Glomerular endothelial cell (primary cell): ENCODE measurements at places on chromosomes 16 and 17. TPM values are rescaled to one million over a fixed set of nuclear protein-coding genes. Genes with fewer than 3 reads are reported as not detected.

DNA sequence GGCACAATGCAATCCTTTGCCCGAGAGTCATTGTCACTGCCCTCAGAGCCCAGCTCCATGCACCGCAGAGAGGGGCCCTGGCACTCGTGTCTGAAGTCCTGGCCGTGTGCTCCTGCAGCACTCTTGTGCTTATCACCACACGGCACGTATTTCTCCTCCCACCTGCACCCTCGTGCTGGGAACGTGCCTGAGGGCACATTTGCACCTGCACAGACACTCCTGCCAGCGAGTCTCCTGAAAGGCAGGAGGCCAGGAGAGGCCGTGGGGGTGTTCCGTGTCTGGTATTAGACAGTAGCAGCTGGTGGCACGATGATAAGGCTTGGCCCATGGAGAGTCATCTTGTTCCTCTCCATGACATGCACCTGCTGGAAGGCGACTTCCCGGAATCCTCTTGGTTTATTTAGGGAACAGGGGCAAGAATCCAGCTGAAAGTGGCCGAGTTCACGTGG is 3.4 kb upstream of the ACSF3 start:
- DNase-seq: no peak

DNA sequence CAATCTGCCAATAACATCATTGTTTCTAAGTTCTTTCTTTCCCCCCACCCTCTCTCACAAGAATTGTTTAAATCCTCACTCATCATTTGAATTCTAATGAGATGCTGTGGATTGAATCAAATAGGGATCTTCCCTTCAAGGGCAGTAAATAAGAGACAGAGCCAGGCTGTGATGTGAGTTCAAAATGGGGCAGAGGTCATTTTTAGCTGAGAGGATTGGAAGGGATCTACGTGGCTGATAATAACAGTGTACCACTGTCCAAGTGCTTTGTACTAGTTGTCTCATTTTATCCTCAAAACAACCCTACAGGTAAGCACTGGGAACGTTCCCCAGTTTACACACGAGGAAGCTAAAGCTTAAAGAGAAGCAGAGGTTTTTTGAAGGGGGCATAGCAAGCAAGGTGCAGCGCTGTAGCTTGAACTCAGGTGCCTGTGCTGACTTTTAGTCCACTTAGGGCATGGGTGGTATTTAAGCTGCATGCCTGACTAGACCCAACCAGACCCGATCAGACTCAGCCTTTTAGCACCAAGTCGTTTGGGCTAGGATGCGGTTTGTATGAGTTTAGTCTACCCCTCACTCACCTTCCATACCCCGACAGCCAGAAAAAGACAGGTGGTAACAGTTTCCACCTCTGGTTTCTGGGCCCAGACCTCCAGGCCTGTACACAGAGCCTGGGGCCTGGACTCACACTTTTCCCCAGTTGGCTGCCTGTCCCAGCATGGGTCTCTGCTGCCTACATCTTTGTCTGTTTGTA is 39.2 kb upstream of the CCR7 start:
- no peak for DNase-seq

DNA sequence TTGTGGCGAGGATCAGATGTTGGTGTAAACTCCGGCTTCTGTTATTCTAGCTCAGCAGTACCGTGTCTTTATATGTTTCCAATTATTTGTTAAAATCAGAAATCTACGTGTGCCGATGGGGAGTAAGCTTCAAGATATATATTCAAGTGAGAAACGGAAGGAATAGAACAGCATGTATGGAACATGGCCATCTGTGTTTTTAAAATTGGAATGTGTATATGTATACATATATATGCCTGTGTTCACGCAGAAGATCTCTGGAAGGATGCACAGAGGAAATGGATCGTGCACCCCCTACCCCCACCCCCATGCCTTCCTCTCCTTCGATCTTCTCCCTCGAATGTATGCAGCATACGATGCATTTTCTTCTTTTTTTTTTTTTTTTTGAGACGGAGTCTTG is 7.7 kb upstream of the SNN start:
- no peak for DNase-seq

DNA sequence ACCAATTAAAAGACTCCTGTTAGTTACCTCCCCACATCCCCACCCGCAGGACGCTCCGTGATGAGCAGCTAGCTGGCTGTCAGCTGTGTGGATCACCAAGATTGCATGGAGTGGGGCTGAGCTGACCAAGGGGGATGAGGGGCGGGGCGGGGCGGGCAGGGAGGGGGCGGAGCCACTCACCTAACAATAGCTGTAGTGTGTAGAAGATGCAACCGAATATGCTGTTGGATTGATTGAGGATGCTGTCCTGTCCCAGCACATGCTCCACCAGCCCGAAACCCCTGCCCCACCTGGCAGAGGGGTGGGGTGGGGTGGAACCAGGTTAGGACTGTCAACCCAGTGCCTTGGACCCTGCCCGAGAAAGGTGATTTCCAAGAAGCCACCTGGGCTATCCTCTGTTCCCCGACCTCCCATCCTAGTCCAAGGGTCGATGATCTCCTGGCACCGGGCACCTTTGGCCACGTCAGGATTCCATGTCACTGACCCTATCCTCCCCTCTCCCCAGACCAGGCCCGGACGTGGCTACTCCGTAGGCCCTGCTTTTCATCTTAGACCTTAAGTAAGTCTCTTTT is 1.4 kb downstream of the VKORC1 start:
- DNase-seq: no peak

- DNase-seq: no peak
Measured at GRCh38 chr17:43769426-43769825, 9.4 kb downstream of the DUSP3 start.

- DNase-seq: no peak
Measured at GRCh38 chr17:47316311-47316710, 7.4 kb upstream of the EFCAB13 start.

TMEM204 gene
- 20.4 and 34.2 TPM in 2 replicates for total RNA-seq

MRPL28 gene
- 112 and 144 TPM in 2 replicates for total RNA-seq

XAF1 gene
- 19.4 and 82.8 TPM in 2 replicates for total RNA-seq
